ENCODE measurements at places on chromosomes 4 and X.

DNA sequence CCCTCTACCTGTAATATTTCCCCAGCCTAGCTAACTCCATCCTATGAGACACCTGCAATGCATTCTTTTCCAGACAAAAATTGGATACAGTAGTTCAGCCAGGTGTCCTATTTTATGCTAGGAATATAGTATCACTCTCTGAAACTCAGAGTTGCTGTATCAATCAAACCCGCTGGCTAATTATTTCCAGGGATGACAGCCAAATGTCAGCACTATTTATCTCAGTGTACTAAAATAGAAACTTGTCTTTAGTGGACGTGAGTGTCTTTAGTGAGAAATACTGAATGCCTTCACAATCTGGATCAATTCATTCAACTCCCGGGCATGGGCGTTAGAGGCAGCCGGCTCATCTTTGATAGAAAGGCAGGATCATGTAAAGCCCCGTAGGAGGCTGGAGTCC lies 196.2 kb downstream of the RBM46 start:
- no peak for DNase-seq

GRCh38 chrX:4550018-4550417 lies 836.6 kb upstream of the PRKX start:
- DNase-seq, result no peak

DNA sequence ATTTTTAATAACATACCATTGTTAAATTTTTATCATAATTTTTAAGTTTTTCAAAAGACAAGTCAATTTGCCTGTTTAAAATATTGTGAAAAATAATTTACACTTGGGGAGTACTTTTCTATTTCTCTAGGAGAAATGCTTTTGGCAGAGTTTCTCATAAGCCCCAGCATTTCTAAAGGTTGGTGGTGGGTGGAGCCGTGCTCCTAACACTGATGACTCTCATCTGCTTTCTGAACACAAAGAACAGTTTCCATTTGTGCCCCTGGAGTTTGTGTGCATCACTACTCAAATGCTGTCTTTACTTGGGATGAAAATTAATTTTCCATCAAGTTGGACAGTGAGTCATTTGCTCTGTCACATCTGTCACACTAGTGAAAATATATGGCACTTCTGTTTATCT lies 57.6 kb downstream of the TNIP2 start:
- DNase-seq, result no peak

GRCh38 chr4:102610476-102610875 lies 109.3 kb downstream of the NFKB1 start:
- no peak for DNase-seq

- no peak for DNase-seq
These were observed 55.1 kb downstream of the NCAPG start for GRCh38 chr4:17865866-17866363.

DNA sequence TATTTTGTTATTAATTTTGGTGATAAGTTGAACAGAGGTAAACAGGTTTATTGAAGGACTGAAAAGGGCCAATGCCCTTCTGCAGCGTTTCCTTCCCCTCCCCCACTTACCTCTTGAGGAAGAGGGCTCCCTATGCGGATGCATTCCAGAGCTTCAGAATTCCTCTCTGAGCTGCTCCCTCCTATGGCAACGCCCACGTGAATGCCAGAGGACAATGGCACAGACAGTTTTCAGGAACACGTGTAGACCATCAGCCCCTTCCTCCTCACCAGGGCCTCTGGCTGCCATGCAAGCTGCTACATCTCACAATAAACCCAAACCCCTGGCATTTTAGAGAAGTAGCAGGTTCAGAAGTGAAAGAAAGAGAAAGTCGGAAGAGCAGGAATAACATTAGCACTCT lies 127.9 kb downstream of the CHRDL1 start:
- no peak for DNase-seq

GRCh38 chr4:76256032-76256431 lies 4.5 kb downstream of the FAM47E start:
- no peak for DNase-seq

GRCh38 chrX:77298790-77299189 lies 148.4 kb upstream of the FGF16 start:
- no peak for DNase-seq

DNA sequence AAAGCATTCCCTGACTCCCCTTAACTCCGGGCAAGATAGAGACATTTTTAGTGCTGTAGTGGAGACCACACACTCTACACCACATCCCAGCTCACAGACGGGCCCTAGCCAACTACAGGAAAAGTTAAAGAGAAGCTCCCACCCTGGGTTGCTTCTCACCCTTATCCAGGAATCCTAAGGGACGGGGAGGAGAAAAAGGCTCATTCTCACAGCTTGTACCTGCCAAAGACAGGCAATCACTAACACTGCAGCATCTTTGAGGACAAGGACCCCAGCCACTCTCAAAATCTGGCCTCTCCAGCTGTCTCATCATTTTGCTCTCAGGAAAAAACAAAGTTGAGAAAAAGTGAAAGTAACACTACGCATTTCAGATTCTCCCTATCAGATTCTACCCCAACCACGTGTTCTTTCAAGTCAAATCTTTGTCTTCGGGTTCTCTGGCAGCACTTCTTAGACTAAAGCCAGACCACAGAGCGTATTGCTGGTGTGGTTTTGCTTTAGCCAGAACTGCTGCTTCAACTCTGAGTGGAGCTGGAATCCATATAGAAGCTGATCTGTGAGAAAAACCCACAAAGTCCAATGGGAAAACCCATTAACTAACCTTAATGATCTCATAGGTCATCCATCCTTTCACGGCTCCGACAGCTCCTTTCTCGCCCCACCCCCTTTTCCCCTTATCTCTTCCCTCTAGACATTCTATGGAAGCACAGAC lies 605.9 kb upstream of the DIPK2B start:
- DNase-seq, result no peak

- no peak for DNase-seq
These were observed 13.5 kb upstream of the FGG start for GRCh38 chr4:154625971-154626370.

GRCh38 chr4:1378559-1379231 lies 27.5 kb downstream of the NKX1-1 start:
- DNase-seq, result no peak

DNA sequence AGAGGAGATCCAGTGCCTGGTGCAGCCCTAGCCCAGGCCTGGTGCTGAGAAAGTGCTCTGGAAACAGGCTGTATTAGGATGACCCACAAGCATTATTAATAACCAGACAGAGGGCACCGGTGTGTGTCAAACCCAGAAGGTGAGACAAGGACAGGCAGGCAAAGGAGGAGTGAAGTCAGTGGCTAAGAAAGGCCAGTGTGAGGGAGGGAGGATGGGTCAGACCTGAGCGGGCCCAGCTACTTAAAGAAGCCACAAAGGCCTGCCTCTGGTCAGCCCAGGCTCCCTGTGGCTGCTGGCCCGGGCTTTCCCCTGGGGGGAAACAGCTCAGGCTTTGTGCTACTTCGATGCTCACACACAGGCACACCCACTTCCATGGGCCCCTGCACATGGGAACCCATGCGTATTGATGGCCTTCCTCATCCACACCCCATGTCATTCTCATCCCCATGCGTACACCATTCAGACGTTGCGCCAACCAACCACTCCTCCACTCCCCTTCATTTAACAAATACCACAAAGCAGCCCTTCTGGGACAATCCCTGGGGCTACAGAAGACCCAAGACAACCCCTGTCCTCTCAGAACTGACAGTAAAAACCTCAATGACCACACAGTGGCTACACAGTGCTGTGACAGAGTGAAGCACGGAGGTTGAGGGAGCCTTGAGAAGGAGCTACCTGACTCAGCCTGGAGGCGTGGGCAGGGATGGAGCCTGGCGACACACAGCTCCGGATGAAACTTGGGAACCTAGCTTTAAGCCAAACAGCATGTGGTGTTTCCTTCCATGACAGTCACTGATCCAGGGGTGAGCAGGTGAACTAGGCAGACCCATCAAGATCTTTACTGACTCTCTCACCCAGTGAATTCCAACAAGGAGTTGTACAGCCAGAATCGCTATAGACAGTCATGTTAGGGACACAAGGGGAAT lies 24.9 kb upstream of the MTM1 start:
- DNase-seq, result no peak

- DNase-seq, result peak; percentile 62
These were observed 834 bp downstream of the NHS start for GRCh38 chrX:17375637-17376430.

- no peak for DNase-seq
These were observed 69.8 kb downstream of the TBL1X start for GRCh38 chrX:9534686-9535085.

- no peak for DNase-seq
These were observed 8.1 kb downstream of the COQ2 start for GRCh38 chr4:83276299-83277040.

DNA sequence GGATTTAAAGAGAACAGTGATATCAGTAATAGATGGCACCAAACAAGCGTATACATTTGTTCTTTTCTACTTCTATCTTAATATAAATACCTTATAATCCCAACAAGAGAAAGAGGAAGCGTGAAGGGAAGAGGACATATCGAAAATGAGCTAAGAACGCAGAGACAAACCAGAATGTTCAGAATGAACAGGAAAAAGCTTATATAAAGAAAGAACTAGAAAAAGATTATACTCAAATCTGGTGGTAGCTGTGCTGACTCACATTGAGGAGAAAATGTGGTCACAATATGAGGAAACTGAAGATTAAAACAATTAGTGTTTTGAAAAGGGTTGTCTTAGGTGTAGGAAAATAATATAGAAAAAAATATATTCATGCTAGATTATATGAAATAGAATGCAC lies 2.0 kb upstream of the GPR34 start:
- DNase-seq, result no peak

GRCh38 chrX:27968878-27969277 lies 12.4 kb downstream of the DCAF8L1 start:
- no peak for DNase-seq

- no peak for DNase-seq
These were observed 83.1 kb downstream of the TEX13C start for GRCh38 chrX:125402807-125403206.

GRCh38 chr4:88794952-88795351 lies 97.3 kb upstream of the NAP1L5 start:
- DNase-seq, result no peak

DNA sequence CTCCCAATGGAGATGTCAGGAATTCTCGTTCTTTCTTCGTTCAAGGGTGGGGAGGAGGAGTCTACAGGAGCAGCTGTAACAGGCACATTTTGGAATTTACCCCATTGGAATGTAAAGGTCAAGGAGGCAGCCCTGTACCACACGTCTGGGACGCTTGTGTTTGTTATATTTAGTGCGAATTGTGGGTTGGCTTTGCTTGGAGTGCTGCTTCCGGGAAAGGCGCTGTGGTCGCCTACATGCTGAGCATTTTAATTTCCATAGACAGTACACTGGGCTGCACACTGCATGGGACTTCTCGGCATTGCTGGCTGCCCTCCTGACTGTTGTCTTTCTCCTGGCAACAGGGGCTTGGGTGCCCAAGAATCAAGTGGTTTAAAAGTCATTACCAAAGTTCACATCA lies 12.8 kb downstream of the GYG2 start:
- no peak for DNase-seq

GRCh38 chr4:21512353-21512752 lies 436.2 kb downstream of the KCNIP4 start:
- no peak for DNase-seq

- DNase-seq, result no peak
These were observed 53.0 kb upstream of the MYOZ2 start for GRCh38 chr4:119082661-119083060.

DNA sequence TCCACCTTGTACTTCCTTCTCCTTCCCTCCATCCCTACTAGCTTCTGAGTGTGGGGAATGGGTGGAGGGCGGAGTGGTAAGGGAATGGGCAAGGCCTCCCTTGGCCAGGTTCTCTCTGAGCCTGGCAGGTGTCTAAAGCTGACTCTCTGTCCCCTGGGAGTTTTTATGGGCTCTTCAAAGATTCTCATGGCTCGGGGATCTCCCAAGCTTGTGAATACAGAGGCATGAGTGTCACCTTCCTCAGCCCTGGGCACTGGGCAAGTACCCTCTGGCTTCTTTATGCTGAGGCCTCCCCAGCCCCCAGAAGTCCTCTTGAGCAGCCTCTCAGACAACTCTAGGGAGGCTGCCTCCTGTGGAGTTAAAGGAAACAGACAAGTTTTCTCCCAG lies 32.5 kb upstream of the DDX3X start:
- no peak for DNase-seq

DNA sequence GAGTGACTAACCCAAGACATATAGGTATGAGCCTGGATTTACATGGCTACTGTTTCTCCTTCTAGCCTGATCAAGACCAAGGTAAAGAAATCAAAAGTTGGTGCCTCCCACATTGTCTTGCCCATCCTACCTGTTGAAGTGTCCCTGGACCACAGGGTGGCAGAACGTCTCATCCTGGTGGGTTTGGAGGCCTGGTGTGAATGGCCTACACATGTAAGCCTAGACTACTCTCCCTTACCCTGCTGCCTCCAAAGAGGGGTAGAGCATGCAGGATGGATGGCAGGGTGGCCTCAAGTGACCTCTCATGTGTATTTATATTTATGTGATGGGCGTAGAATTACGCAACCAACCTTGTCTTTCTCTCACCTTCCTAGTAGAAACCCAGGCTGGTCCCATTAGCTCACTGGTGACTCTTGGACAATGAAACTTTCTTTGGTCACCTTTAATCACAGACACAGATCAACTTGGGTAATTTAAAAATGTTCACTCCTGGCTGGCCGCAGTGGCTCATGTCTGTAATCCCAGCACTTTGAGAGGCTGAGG lies 73.3 kb upstream of the SOD3 start:
- no peak for DNase-seq

GRCh38 chr4:54322818-54323417 lies 93.8 kb downstream of the PDGFRA start:
- peak; percentile 51 for DNase-seq

- no peak for DNase-seq
These were observed 9.1 kb downstream of the PPAT start for GRCh38 chr4:56426273-56426672.

DNA sequence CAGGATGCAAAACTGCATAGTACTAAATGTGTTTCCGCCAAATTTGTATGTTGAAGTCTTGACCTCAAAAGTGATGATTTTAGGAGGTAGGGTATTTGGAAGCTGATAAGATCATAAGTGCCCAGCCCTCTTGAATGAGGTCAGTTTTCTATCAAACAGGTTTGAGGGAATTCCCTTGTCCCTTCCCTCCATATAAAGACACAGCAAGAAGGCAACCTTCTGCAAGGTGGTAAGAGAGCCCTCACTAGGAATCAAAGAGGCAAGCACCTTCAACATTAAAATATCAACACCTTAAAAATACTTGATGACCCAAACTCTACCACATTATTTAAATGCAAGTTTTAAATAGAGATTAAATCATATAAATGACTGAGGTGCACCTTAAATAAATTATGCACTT lies 288.6 kb downstream of the EPHA5 start:
- no peak for DNase-seq

- DNase-seq, result peak; percentile 26
These were observed 201.3 kb downstream of the RBM46 start for GRCh38 chr4:154982187-154983047.

DNA sequence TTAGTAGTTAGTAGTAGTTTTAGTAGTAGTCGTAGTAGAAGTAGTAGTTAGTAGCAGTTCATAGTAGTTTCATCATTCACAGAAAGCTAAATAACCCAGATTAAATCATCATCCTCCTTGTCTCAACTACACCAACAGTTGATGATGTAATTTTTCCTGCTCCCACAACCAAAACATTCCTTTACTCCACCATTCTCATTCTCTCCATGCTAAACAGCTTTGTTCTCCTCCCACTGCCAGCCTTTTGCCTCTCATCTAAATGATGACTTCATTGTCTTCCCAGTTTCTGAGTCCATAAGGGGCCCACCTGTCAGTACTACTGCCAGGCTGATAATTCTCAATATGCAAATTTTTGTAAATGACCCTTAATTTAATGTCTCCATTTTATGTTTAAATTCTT lies 68.9 kb downstream of the ARHGAP24 start:
- DNase-seq, result no peak
